Activated CD4-positive, CD25-positive, alpha-beta regulatory T cell treated with anti-CD3 and anti-CD28 coated beads, Interleukin-2, amount 50 U/mL, for 72 hours (primary cell): ENCODE measurements at places on chromosomes 3 and 15.

DNA sequence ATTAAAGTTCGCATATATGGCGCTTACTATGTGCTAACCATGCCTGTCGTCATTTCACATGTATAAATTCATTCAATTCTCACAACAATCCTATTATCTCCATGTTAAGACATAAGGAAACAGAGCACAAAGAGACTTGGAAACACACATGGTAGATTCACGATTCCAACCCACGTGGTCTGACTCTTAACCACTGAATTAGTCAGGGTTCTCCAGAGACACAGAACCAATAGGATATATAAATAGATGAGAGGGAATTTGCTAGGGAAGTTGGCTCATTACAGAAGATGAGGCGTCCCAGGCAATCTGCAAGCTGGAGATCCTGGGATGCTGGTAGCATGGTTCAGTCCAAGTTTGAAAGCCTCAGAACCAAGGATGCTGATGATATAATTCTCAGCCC is 765.3 kb downstream of the TBL1XR1 start:
- no peak for DNase-seq

DNA sequence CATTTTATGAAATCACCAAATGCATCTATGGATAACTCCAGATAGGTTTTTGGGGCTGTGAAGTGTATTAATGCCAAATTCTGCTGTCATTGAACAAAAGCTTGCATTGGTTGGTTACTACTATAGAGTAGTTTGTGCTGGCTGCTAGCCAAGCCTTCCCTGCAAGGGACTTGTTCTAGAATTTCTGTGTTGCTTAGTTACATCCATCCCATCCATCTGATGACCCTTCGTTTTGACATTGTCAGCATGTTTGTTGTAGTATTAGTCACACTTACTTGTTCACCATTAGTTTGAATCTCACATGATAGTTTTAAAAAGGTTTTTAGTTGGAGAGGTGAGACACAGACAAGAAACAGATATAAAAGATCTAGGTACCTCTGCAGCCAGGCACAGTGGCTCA is 7.0 kb upstream of the NIPA2 start:
- no peak for DNase-seq

DNA sequence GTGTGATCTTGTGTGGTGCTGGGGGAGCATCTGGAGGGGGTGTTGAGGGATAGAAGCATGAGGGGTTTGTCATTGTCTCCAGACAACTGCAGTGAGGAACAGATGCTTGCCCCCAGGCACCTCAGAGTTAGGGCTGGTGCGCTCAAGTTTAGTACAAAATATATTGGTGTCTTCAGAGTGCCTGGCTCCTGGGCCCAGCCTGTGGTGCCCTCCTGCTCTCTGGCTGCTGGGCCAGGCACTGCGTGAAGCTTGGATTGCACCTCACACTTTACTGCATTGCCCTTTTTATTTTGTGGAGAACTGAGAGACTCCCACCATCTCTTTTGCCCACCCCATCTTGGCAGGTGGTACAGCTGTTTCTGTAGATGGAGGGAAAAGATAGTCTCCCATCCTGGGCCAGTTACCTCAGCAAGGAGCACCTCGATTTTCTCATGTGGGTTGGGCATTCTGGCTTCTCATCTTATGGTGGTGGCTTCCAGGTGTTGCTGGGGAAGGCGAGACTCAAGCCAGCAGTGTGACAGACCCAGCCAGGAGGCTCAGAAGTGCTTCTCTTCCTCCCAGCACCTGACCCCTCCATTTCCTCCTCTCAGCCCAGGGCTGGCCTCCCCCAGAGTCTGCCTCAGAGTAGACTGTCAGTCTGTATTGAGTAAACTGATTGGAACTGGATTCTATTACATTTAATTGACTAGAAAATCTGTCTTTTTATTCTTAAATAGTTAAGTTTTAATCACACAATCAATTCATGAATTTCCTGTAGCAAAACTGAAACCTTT is 140.5 kb downstream of the DNAJB8 start:
- peak; percentile 12 for DNase-seq

DNA sequence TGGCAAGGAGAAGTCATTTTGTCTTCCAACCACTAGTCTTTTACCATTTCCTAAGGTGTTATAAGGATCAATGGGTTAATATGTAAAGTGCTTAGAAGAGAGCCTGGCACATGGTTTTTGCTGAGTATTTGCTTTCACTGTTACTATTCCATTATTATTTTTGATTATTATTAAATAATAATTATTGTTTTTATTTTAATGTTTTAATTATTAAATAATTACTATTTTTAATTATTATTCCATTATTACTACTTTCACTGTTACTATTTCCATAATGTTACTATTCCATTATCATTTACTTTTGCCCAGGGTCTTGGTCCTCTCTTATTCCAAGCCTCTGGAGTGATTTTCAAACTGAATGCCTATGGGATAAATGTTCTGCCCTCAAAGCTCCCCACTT is 48.5 kb downstream of the FSTL1 start:
- DNase-seq = no peak

DNA sequence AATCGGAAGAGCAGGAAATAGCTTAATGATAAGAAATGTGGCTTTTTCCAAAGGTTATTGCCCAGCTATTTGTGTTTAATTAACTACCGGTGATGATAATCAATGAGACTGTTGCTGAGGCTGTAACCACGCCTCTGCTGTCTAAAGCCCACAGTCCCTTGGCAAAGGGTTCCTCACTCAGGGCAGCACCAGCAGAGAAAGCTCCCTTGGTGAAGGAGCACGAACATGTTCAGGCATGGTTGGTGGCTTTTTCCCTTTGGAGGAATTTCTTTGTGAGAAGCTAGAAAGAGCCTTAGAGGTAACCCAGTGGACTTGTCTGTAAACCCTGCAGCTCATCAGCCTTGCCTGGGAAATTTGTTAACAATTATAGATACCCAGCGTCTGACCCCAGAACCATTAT is 7.5 kb upstream of the ST6GAL1 start:
- no peak for DNase-seq

DNA sequence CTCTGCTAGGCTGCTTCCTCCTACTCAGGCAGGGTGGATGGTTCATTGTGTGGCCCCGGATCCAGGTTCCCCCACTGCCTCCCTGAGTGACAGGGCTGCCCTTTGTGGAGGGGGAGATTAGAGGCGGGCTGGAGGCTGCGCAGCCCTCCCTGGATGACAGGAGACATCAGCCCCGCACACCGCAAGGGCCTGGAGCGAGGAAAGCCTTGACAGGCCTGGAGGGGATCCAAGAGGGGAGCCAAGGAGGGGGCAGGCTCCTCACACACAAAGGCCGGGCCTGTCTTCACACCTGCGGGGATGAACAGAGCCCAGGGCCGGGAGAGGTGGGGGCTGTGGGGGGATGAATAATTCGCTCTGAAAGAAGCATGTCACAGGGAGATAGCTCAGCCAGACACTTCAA is 72.9 kb downstream of the RPN1 start:
- no peak for DNase-seq

GRCh38 chr3:189272500-189273119 is 100.8 kb downstream of the TPRG1 start:
- no peak for DNase-seq

GRCh38 chr3:119376758-119377157 is 82.6 kb downstream of the ARHGAP31 start:
- DNase-seq = no peak

GRCh38 chr3:166669781-166670180 is 710.3 kb downstream of the ZBBX start:
- no peak for DNase-seq

DNA sequence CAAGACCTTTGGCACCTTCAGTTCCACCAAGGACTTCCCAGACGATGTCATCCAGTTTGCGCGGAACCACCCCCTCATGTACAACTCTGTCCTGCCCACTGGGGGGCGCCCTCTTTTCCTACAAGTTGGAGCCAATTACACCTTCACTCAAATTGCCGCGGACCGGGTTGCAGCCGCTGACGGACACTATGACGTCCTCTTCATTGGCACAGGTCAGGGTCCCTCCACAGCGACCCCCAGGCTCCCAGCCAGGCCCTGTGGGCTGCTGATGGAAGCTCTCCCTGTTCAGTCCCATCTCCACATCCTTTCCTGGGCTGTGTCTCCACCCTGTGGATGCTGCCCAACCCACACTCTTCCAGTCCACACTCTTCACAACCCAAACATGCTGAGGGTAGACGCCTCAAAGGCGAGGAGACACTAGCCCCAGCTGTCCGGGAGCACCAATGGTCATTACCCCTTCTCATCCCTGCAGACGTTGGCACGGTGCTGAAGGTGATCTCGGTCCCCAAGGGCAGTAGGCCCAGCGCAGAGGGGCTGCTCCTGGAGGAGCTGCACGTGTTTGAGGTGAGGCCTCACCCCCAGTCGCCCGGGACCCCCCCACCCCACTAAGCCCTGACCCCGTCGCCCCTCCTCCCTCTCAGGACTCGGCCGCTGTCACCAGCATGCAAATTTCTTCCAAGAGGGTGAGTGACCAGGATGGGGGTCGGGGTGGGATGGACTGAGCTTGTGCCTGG is 4.3 kb upstream of the LSMEM2 start:
- DNase-seq = peak; percentile 75

DNA sequence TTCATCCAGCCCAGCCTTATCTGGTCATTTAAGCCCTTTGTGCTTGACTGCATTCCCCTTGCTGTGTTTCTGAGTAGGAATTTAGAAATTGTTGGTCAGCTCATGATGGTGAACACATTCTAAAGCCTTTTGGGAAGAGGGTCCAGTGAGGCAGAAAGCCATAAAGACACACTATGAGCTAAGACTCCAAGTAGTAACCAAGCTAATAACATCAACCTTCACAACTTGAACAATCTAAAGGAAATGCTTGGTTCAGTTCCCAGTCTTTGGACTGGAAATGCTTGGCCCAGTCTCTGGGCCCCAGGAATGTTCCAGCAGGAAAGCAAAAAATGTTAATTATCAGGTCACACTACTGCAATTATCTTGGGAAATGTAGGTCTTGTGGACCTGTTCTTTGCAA is 7.7 kb downstream of the PLSCR1 start:
- no peak for DNase-seq

- no peak for DNase-seq
Observed at GRCh38 chr3:133573629-133574194, at the start of gene CDV3. Gene CDV3 (plus strand): TSS chr3:133573686. CDS start chr3:133574045, 359 bp downstream.

- DNase-seq = no peak
Observed at GRCh38 chr15:53580366-53580765, 179.1 kb downstream of the WDR72 start.

DNA sequence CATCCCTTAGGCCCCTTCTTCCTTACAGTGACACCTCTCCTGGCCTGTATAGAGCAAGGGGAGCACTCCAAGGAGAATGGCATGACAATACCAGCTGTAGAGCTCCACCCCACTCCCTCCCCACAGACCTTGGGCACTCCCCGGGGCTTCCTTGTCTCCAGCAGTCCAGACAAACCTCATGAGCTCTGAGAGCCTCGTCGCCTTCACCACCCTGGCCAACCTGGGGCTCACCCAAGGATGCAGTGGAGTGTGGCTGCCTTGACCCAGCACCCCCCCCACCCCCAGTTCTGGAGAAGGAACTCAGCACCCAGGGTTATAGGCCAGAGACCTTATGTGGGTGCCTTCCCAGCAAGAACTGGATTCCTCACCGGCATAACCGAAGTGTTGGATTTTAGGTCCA is 7.4 kb upstream of the SLCO2A1 start:
- DNase-seq = no peak

- DNase-seq = no peak
Observed at GRCh38 chr3:101224739-101225138, 95.6 kb downstream of the IMPG2 start.

GRCh38 chr3:58048301-58048700 is 40.1 kb downstream of the FLNB start:
- no peak for DNase-seq

DNA sequence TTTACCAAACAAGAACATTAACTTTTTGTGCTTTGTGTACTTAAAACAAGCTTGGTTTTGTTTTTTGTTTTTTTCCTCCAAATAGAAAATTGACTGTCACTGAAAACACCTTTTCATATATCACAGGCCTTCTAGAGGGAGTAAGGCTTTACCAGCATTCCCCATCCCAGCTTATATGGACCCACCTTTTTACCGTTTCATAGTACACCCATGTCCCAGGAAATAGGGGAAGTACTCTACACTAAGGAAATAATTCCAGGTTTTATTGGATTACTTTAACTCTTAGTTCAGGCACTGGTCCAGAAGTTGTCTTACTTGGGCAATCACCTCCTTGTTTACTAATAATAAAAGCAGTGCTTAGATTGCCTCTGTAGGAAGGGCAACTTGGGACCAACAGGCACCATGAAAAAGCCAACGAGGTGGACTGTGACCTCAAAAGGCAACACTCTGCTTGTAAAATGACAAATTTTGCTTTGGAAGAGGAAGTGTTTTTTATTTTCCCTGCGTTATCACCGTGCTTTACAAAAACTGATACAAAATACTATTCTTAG is 26.2 kb downstream of the HMG20A start:
- no peak for DNase-seq

DNA sequence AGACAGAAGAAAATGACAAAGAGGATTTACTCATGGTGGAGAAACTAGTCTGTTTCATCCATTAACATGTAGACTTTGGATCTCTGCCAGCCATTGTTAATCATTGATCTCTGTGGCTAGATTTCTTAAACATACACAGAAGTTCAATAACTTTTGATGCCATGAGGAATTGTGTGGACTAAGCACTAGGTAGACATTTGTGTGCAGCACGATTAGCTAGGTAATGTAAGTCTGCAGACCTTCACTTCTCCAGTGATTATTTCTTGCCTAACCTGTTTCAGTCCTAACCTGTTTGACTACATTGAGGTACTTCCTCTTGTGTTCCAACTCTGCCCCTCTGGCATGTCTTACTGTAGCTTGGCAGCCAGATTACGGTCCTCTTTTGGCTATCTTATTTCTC is 928.5 kb upstream of the ROBO1 start:
- DNase-seq = no peak
